Natural killer cell treated with Interleukin-12 subunit alpha and Interleukin-12 subunit beta and Interleukin-15 and Interleukin-18, amount 100 ng/mL, for 72 hours (primary cell): ENCODE measurements at places on chromosomes 13 and 19. TPM values are rescaled to one million over a fixed set of nuclear protein-coding genes. Genes with fewer than 3 reads are reported as not detected.

Gene ZNF536
- not detected for total RNA-seq

Gene PGLYRP2
- not detected for total RNA-seq

Gene CD209
- total RNA-seq = not detected

Gene IFNL1
- not detected for total RNA-seq

Gene MBD3L3
- total RNA-seq = not detected

Gene KIR3DL2
- 10.3 TPM for total RNA-seq

Gene KRTDAP
- total RNA-seq = not detected

Gene CCDC70
- total RNA-seq = not detected

Gene CATSPERD
- not detected for total RNA-seq

Gene UBE2L5
- total RNA-seq = not detected

Gene GSX1
- not detected for total RNA-seq

Gene PCDH17
- not detected for total RNA-seq

Gene VSTM2B
- not detected for total RNA-seq

Gene PAF1
- 38.1 TPM for total RNA-seq

Gene LSM7
- total RNA-seq = 111 TPM

Gene ZNF878
- 0.48 TPM for total RNA-seq

Gene KDM4B
- total RNA-seq = 57.0 TPM

Gene ZNF71
- 4.8 TPM for total RNA-seq

Gene LILRB4
- total RNA-seq = not detected

Gene TEX101
- not detected for total RNA-seq

Gene ZNF284
- total RNA-seq = 1.8 TPM

Gene PEAK3
- total RNA-seq = 2.4 TPM

Gene ZNF836
- 8.3 TPM for total RNA-seq

Gene ISOC2
- 45.1 TPM for total RNA-seq

Gene CGB3
- not detected for total RNA-seq

Gene ONECUT3
- not detected for total RNA-seq

Gene KLK6
- not detected for total RNA-seq

Gene ZNF844
- 9.4 TPM for total RNA-seq

Gene SCEL
- not detected for total RNA-seq

Gene NKPD1
- 0.14 TPM for total RNA-seq

Gene PTGIR
- total RNA-seq = 0.31 TPM

Gene EPSTI1
- 37.9 TPM for total RNA-seq

Gene PROZ
- total RNA-seq = not detected
